ENCODE measurements at places on chromosomes 11 and 22. TPM values are rescaled to one million over a fixed set of nuclear protein-coding genes. Genes with fewer than 3 reads are reported as not detected.
A peak's percentile ranks its signal among the peaks of the same experiment; 100 is the strongest.

DNA sequence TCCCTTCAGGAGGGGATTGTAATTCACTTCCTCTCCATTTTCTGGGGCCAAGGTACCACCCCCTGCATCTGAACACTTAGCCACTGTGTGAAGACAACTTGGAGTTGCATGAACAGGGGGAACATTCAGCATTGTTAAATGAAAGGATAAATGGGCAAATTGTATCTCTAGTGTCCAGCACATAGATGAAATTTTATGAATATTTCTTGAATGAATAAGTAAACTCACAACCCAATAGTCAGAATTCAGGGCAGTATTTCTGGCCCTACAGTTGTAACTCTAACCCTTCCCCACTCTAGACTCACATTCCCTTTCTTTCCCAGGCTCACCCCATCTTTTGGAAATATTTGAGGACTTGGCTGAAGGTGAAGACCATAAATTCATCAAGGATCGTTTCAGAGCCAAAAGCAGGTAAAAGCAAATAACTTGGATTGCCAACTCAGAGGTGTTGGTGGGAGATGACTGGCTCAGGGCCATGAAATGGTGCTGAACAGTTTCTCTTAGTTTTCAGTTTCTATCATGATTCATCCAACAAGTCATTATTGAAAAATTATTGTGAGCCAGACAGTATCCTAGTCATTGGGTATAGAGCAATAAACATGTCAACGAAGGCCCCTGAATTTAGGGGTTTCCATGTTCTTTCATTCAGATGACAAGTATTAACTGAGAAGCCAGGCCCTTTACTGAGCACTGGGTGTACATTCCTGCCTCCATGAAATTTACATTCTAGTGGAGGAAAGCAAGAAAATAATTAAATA is 33.3 kb upstream of the ZC3H12C start:
- no peak for DNase-seq

GRCh38 chr11:102229510-102230123 is 87.7 kb upstream of the BIRC3 start:
- no peak for DNase-seq

- DNase-seq, result no peak
Observed at GRCh38 chr11:38043060-38043459, 1445.0 kb upstream of the RAG2 start.

DNA sequence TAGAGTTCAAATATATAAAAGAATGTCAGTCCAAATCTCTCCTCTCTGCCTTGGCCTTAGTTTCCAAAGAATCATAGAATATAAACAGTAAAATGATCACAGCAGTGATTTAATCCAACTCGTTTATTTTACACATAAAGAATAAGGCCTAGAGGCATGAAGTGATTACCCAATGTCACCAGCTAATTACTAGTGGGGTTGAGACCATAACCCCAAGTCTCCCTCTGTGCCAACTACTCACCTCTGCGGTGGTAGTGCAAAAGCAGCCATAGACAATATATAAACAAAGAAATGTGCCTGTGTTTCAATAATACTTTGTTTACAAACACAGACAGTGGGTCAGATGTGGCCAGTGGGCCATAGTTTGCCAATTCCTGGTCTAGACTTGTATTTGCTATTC is 96.6 kb upstream of the FAT3 start:
- DNase-seq, result no peak

- DNase-seq, result peak; percentile 58
Observed at GRCh38 chr22:30893434-30894370, 74.9 kb downstream of the MORC2 start.

- DNase-seq, result no peak
Observed at GRCh38 chr22:17945156-17945887, 79.0 kb downstream of the MICAL3 start.

DNA sequence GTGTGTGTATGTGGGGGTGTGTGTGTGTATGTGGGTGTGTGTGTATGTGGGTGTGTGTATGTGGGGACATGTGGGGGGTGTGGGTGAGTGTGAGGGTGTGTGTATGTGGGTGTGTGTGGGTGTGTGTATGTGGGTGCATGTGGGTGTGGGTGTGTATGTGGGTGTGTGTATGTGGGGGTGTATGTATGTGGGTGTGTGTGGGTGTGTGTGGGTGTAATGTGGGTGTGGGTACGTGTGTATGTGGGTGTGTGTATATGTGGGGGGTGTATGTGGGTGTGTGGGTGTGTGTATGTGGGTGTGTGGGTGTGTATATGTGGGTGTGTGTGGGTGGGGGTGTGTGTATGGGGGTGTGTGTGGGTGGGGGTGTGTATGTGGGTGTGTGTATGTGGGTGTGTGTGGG is 106.7 kb downstream of the SPATA19 start:
- DNase-seq, result no peak

- DNase-seq, result no peak
Observed at GRCh38 chr22:27475548-27475897, 326.0 kb downstream of the MN1 start.

GRCh38 chr22:31876156-31876920 is 68.0 kb upstream of the YWHAH start:
- DNase-seq, result no peak

GRCh38 chr11:29208117-29208516 is 808.7 kb downstream of the KCNA4 start:
- DNase-seq, result no peak

GRCh38 chr11:62398011-62398994 is 20.5 kb upstream of the SCGB1A1 start:
- no peak for DNase-seq

DNA sequence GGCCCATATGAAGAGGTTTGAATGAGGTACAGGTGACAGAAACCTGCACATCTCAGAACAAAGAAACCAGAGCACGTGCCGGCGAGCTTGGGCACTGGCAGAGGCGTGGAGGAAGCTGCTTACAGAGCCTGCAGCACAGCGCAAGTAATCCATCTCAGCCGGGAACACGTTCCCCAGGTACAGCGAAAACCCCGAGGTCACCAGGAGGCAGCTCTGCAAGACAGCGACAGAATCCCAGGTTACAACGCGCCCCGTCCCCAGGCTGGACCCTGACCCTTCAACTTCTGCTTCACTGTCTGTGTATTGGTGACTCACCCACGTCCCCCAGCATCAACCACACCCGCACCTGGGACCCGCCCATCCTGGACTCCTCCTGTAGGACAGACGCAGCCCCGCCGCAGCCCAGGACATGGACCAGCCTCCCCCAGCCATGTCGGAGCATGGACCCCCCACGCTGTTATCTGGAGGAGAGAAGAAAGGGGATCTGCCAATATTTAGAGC is 2.2 kb downstream of the MLC1 start:
- no peak for DNase-seq

The APOL1 gene
- 30.1 TPM for total RNA-seq

The SLC1A2 gene
- total RNA-seq, result 0.32 TPM

The MOGAT2 gene
- not detected for total RNA-seq

The IL18 gene
- total RNA-seq, result 9.0 TPM

The APLNR gene
- total RNA-seq, result 15.1 TPM

The MAPK11 gene
- total RNA-seq, result 117 TPM

The OR8G1 gene
- not detected for total RNA-seq

The OR8A1 gene
- total RNA-seq, result not detected

The SGSM1 gene
- 4.2 TPM for total RNA-seq
